ENCODE measurements at places on chromosomes 7 and 10. TPM values are rescaled to one million over a fixed set of nuclear protein-coding genes. Genes with fewer than 3 reads are reported as not detected.

DNA sequence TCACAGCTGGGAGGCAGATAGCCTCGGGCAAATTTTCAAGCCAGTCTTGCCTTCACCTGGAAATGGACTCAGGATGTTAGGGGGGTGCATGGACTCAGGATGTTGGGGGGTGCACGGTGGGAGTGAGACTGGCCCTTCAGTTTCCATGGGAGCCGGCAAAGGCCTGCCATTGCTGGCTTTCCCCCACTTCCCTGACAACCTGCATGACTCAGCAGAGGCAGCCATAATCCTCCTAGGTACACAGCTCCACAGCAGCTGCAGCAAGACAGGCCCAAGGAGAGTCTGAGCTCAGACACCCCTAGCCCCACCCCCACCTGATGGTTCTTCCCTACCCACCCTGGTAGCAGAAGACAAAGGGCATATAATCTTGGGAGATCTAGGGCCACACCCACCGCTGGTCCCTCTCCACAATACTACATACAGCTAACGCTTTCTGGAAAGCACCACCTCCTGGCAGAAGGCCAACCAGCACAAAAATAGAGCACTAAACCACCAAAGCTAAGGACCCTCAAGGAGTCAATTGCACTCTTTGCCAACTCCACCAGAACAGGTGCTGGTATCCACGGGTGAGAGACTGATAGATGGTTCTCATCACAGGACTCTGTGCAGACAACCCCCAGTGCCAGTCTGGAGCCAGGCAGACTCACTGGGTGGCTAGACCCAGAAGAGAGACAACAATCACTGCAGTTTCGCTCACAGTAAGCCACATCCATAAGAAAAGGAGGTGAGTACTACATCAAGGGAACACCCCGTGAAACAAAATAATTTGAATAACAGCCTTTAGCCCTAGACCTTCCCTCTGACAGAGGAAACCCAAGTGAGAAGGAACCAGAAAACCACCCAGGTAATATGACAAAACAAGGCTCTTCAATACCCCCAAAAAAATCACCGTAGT, 18.3 kb downstream of the C7orf25 start:
- DNase-seq: no peak

- no peak for DNase-seq
These were observed 7.1 kb upstream of the C10orf105 start for GRCh38 chr10:71726580-71727104.

- no peak for DNase-seq
These were observed 25.6 kb downstream of the CDC123 start for GRCh38 chr10:12221323-12222298.

GRCh38 chr10:7008645-7009044, 402.2 kb downstream of the SFMBT2 start:
- no peak for DNase-seq

GRCh38 chr7:50914460-50914859, 131.8 kb upstream of the GRB10 start:
- no peak for DNase-seq

Gene ANKRD26
- total RNA-seq: 10.5 TPM

DNA sequence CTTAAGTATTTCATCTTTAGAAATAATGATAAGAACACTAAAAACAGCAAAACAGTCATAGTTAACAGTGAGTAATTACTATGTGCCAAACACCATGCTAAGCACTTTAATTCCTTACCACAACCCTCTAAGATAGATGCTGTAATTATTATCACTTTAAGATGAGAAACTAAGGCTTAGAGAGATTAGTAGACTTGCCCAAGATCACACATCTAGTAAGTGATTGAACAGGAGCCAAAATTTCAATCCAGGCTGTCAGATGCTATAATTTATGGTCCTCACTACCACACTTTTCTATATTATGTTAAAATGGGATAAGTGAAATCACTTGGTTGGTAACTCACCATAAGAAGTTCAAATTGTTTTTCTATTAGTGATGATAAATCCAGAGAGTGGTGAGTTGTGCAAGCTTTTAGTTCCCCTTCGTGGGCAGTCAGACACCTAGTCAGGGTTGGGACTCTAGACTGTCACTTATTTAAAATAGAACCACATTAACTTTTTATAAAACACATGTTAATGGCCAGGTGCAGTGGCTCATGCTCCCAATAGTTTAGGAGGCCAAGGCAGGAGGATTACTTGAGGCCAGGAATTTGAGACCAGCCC, 85.9 kb upstream of the GATA3 start:
- no peak for DNase-seq

- peak; percentile 68 for DNase-seq
These were observed 7.2 kb upstream of the MBL2 start for GRCh38 chr10:52779541-52780390.

DNA sequence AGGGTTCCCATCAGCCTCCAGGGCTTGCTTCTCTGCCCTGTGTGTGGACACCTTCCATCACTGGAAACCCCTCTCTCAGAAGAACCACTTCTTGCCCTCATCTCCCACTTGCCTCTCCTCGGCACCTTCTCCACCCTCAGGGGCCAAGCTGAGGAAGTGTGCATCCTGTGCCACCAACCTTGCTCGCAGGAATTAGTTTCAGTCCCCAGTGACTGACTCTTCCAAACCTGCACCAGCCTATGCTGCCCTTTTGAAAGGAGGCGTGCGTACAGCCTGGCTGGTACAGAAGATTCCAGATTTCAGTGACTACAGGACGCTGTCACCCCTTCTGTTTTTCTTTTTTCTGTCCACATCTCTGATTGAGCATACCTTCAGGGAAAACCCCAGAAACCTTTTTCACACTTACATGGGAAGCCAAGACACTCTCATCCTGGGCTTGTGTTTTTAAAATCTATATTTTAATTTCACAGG, 67.1 kb downstream of the IKZF1 start:
- no peak for DNase-seq

DNA sequence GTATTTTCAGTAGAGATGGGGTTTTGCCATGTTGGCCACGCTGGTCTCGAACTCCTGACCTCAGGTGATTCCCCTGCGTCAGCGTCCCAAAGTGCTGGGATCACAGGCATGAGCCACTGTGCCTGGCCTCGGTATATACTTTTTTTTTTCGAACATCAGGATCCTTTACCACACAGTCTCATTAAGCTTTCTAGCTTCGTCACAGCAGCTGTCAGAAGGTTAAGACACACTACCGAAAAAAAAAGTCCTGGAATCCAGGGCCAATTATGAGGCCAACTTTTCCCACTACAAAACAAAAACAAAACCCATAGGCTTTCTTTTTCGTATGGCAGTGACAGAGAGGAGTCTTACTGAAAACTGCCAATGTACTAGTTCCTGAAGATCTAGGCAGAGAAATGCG, 30.7 kb downstream of the ZC3HC1 start:
- DNase-seq: no peak

GRCh38 chr7:82623812-82624211, 180.2 kb upstream of the CACNA2D1 start:
- no peak for DNase-seq

Gene SHOC2
- 40.8 TPM for total RNA-seq

Gene HTR7
- 0.16 TPM for total RNA-seq

- DNase-seq: peak; percentile 93
These were observed 984 bp downstream of the SMURF1 start for GRCh38 chr7:99142727-99143520.

- DNase-seq: no peak
These were observed 217.6 kb downstream of the GFRA1 start for GRCh38 chr10:116055252-116055916.

- DNase-seq: no peak
These were observed 153.7 kb downstream of the CDK14 start for GRCh38 chr7:90749774-90750173.

- no peak for DNase-seq
These were observed 21.0 kb downstream of the CDK6 start for GRCh38 chr7:92815412-92815811.

Gene PLXDC2
- total RNA-seq: 12.2 TPM

Gene LIPF
- total RNA-seq: not detected

- DNase-seq: no peak
These were observed 610.5 kb downstream of the KCNMA1 start for GRCh38 chr10:77027141-77027540.

GRCh38 chr10:26478061-26478460, 39.9 kb downstream of the APBB1IP start:
- no peak for DNase-seq

GRCh38 chr10:75019370-75019769, 92.1 kb upstream of the SAMD8 start:
- DNase-seq: no peak

Gene NOBOX
- total RNA-seq: not detected

DNA sequence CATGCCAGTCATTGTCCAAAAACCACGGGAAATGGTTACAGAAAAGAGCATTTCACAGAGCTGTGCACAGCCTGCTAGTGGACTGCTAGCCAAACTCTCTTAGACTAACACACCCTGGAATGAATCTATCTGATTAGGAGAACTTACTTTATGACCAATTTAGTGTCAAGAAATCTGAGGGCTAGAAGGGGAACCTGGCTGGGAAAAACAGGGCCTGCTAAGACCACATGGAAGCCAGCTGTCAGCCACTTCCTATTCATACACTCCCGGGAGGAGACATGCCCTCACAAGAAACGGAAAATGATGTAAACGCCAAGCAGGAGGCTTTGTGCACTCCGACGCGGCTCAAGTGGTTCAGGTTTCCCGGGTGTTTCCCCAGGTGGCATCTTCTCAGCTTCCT, 54.8 kb downstream of the MPP7 start:
- no peak for DNase-seq

GRCh38 chr10:93178226-93178625, 104.5 kb downstream of the CYP26A1 start:
- no peak for DNase-seq

- no peak for DNase-seq
These were observed 25.2 kb upstream of the FIGNL1 start for GRCh38 chr7:50475340-50475739.

GRCh38 chr7:50366311-50366710, 61.8 kb downstream of the IKZF1 start:
- no peak for DNase-seq

DNA sequence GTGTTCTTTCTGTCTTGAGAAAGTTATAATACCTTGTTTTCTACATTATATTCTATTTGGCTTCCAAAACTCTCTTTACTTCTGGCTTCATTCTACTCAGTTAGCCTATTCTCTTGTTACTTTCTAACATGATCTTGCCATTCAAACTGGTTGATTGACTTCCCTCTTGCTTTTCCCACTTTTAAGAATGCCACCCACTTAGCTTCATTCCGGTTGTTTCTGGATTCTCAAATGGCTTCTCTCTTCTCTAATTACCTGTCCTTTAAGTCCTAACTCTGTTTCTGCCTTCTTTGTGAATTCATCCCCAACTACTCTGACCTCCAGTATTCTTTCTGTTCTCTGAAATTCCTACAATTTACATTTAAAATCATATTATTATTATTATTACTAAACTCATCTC, 52.0 kb downstream of the ANKIB1 start:
- no peak for DNase-seq

Gene TMEM26
- 0.54 TPM for total RNA-seq

DNA sequence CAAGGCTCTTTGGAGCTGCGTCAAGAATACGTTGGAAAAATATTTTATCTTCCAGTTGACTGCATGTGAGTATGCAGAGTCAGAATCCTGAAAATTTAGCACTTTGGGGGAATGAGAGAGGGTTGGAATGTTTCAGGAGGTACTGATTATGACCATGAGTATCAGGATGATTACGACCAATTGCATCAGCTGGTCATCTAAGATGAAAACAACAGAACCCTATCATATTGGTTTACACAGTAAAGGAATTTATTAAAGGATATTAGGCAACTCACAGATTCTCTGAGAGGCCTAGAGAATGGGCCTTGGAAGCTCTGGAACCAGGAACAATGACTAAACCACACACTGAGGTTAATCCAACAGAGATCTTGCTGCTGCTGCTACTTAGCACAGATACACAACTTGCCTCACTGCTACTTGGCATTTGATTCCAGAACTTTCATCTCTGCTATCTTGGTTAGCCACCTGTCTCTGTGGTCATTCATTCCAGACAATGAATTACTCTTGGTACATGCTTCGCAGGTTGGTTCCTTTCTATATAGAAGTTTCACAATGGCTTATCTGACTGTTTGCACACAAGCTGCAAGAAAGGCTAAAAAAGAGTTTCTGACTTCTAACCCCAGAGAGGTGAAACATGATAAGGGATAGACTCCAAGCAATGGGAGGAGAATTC, 68.0 kb upstream of the CTTNBP2 start:
- DNase-seq: no peak

Gene AEBP1
- 12.4 TPM for total RNA-seq

GRCh38 chr10:96896884-96897589, 64.9 kb downstream of the LCOR start:
- no peak for DNase-seq

DNA sequence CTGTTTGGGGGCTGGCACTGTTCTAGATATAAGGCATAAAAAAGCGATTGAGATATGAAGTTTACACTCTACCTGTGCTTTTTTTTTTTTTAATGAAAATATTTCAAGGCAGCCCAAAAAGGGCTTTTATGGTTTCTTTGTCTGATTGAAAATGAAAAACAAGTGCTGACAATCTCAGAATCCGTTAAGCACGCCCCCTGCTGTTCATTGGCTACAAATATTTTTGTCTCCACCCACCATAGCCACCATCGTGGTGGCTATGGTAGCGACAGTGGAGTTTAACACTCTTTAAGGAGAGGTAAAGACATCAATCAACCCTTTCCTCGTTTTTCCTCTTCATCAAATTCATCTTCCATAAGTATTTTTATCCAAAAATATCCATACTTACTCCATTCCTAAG, 94.2 kb downstream of the CD36 start:
- no peak for DNase-seq

DNA sequence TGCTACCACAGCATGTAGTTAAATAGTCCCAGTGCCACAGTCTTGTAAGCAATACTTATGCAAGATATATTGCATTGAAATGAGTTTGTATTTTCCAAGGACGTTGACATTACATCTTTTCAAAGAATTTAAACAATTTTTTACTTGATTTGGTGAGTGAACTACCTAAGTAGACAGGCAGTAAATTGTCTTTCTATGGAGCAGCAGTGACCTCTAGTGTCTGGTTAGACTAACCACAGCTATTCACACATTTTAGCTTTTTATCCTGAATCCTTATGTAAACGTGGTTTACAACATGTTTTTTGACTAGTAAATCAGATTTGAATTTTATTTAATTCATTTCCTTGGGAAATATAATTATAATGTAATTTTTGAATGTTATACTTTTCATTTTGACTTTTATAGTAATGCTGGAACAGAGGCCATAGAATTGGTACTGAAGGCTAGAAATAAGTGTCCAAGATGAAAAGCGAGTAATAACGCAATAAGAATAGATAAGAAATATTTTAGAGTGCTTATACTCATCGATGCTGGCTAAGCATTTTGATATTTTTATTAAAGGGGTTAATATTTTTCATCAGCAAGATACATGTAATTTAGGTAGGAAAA, 5.6 kb downstream of the LRRTM3 start:
- no peak for DNase-seq

All from Right ventricle myocardium superior (tissue), 1 donor.